ENCODE measurements at places on chromosomes 7 and 10.

DNA sequence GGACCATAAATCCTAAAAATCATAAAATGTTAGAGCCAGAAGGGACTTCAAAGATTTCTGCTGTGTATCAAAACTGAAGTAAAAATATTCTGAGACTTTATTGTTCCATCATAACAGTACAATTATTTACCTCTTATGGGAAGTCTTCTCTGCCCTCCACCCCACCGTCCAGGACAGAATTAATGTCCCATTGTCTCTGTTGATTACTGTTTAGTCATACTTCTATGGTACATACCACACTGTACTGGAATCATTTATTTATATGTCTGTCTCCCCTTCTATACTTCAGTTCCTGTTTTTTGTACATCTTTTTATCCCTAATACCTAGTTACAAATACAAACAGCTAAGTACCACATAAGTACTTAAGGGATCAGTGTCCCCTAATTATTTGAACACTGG, 91.4 kb upstream of the CAPZA2 start:
- no peak for DNase-seq

- DNase-seq: no peak
Measured at GRCh38 chr7:16091701-16092310, 329.5 kb downstream of the CRPPA start.

- DNase-seq: no peak
Measured at GRCh38 chr7:22942191-22942590, 71.7 kb downstream of the HYCC1 start.

- DNase-seq: no peak
Measured at GRCh38 chr7:69906283-69906995, 308.2 kb downstream of the AUTS2 start.

DNA sequence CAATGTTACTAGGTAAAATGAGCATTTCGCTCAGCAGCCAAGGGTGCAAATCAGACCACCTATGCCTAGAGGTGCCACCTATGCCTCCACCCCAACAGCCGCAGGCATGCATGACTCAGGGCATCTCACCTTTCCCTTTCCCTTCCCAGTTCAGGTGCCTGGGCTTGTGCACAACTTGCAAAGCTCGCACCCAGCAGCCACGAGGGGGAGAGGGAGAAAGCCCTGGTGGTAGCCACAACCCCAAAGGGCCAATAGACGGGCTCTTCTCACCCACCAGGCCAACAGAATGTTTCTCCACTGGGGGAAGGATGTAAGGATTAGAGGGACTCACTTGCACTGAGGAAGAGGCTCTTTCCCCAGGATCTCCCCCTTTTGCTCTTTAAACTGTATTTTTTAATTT, 462.3 kb upstream of the PCDH15 start:
- no peak for DNase-seq

GRCh38 chr7:2052657-2053048, 180.1 kb downstream of the MAD1L1 start:
- DNase-seq: no peak

DNA sequence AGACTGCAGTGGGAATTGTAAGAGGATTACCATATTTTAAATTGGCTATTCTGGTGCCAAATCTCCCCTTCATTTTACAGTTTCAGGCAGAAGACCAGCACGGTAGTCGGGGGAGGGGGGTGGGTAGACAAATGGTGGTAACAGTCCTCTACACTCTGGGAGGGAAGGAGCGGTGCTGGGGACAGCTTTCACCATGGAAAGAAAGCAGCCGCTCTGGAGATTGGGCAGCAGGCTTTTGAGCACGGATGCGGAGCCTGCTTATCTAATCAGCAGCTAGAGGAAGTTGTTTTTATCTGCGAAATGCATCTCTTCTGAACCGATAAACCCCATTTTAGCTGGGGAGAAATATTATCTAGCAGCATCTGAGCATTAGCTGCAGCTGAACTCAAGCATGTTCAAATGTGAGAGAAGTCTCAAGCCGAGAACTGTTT, 28.7 kb downstream of the IKZF1 start:
- DNase-seq: peak; percentile 73

DNA sequence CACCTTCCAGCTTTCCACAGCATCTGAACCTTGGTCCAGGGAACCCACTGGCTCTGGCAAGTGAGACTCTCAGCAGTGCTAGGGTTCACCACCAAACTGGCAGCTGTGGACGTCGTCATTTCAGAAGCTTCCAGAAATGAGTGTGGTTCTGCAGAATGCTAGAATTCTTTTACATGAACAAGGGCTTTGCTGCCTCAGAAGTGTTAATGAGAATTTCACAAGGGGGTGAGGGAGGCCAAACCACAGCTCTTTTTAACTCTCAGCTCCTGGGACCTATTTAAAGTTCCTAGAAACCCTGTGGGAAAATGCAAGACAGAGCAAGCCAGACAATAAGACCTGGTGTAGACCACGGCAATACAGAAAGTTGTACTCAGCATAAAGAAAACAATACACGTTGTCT, 129.3 kb upstream of the BET1 start:
- DNase-seq: no peak

GRCh38 chr10:101260764-101261481, 31.7 kb upstream of the LBX1 start:
- no peak for DNase-seq

DNA sequence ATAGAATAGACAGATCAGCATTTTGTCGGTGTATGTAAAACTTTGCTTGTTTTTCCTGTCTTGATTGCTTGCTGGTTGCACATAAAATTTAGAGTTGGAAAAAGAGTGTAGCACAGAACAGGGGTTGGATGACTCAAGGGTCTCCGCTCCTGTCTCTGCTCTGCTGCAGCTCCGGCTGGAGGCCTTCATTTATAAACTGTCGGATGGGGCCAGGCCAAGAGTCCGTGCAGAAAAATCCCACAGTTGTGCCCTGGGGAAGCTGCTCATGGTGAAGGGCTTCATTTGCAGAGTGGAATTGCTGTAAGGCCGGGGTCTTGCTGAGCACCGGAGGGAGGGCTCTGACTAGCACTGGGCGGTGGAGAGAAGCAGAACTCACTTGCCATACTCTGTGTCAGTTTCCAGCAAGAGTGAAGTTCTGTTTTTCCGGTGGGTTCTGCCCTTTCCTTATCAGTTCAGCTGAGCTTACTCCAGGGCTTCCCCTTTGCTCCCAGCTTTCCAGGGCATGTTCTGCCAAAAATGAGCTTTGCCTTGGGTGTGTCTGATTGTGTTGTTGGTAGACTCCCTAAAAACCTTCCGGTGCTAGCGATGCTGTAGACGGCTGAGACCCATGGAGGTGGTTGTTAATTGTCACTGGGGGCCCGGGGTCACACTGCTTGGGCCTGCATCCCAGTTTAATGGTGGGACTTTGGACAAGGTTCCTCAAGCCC, 67.2 kb downstream of the CAMK1D start:
- no peak for DNase-seq

- DNase-seq: no peak
Measured at GRCh38 chr10:64334084-64334483, 812.9 kb downstream of the REEP3 start.

DNA sequence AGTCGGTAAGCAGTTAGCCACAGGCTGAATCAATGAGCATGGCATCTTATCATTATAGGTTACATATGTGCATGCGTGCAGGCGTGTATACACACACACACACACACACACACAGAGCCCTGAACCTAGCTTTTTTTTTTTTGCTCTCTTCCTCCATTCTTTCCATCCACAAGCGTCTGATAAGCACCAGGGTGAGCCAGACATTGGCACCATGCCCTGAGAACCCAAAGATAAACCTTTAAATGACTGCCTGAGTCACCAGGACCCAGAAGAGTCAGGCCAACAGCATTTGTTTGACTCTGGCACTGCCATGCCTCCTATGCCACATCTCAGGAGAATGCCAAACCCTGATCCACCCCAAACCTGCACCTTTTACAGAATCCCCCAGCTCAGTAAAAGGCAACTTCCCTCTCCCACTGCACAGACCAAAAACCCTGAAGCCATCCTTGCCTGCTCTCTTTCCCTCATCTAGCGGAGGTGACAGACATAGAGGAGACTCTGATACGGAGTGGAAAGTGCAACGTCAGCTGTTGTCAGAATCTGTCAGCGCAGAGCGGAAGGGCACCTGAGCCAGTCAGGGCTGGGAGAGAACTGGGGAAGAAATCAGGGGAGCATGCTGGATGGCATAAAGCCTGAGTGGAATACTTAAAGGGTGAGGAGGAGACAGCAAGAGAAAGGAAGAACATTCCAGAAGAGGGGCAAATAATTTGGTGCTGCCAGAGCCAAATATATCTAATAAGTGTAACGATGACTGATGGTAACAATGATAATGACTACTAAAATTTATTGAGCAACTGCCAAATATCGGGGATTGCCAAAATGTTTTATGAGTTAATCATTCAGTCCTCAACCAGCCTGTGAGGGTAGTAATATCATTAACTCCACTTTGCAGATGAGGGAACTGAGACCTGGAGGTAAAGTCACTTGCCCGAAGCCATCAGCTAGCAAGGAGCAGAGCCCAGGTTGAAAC, 3.2 kb downstream of the PARP12 start:
- peak; percentile 70 for DNase-seq

DNA sequence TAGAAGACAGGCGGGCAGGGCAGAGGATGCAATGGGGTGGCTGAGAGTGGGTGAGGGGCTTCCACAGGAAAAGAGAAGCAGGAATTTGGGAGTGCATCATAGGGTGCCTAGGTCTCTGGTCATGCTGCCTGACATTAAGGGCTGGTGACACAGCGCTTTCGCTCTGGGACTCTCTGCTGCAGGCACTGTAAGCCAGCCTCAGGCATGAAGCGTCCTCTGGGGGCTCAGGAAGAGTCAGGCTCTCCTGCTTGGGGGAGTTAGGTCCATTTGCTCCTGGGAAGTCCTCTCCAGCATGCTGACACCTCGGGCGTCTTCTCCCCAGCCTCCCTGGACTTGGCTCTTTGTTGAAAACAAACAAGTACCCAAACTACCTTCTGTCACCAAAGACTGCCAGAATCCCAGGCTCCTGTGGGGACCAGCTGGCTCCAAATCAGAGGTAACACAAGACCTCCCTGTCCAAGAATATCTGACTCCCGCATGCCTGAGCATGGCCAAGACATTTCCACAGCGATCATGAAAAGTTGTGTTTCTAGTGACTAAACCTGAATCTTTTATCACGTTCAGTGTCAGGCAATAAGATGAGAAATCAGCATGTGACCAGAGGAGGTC, 55.4 kb downstream of the GPR26 start:
- no peak for DNase-seq

All from CD4-positive, alpha-beta T cell treated with Interleukin-2 at 100 ng/mL for 4 hours (primary cell).